ENCODE measurements at places on chromosomes 5 and 9.
A peak's percentile ranks its signal among the peaks of the same experiment; 100 is the strongest.

- peak; percentile 52 for DNase-seq
These were observed 132.4 kb upstream of the EPB41L4A start for GRCh38 chr5:112551419-112552032.

DNA sequence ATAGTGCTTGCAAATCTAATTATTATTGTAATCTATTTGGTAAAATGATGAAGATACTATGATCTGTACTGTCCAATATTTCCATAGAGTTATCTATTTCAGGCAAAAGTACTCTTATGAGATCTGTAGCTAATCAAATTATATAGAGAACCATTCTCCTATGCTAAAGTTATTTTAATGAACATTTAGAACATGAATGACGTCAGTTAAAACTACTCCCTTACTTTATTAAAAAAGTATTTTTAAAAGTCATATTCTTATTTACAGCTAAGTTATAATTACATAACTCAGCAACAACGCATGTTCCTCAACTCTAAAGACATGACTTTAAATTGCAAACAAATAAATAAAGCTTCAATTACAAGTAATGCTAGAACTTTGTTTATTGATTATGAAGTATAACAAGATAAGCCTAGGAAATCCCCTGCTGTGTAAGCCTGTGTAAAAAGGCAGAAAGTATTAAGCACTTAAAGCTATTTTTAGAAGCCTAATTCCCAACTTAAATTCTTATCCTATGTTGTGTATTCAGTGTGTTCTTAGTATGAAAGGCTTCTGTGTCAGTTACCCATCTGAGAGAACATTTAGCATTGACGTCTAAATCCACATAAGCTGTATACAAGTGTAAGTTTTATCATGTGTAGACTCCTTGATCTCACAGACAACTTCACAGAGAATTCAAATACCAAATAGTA is 285.7 kb downstream of the HCN1 start:
- DNase-seq, result no peak

- no peak for DNase-seq
These were observed 42.6 kb downstream of the NACC2 start for GRCh38 chr9:136052472-136052880.

DNA sequence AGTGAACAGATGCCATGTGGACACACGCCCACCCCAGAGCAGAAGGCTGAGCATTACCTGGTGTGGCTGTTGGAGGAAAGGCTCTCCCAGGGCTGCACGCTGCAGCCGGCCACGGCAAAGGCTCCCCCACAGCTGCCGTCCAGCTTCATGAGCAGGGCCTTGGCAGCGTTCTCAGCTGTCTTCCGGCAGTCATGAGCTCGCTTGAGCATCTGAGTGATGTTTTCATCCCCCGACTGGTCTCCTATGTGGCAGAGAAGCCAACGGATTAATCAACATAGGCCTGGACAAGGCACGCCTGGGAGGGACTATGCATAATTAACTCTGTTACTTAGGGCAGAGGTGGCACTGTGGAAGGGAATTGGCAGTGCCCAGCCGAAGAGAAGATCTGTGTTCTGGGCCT is 87.3 kb downstream of the DCP2 start:
- DNase-seq, result no peak

- no peak for DNase-seq
These were observed 179.5 kb downstream of the KIF4B start for GRCh38 chr5:155193029-155193428.

- no peak for DNase-seq
These were observed 77.8 kb upstream of the TARS1 start for GRCh38 chr5:33362915-33363314.

GRCh38 chr5:111153483-111153882 is 61.3 kb downstream of the WDR36 start:
- no peak for DNase-seq

- no peak for DNase-seq
These were observed 99.7 kb downstream of the GOLPH3 start for GRCh38 chr5:32074401-32074800.

DNA sequence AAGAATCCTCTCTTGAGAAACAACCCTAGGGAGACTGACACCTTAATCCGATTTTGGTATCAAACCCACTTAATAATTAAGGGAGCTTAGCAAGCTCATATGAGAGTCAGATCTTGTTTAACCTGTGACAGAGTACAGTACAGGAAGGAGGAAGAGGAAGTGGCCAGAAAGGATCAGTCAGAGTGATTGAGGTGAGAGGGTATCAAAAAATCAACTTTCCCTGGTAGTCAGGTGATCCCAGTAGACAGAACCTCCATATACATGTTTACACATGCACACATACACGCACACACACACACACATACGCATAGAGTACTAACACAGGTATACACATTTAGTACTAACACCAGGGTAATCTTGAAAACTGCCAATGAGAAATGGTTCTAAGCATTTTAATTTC is 56.8 kb downstream of the GLIS3 start:
- no peak for DNase-seq

- no peak for DNase-seq
These were observed 57.8 kb downstream of the ZNF462 start for GRCh38 chr9:106920701-106921283.

- DNase-seq, result no peak
These were observed 11.5 kb downstream of the GFPT2 start for GRCh38 chr5:180341595-180341994.

- no peak for DNase-seq
These were observed 514.2 kb downstream of the RAB3C start for GRCh38 chr5:59097116-59097515.

- DNase-seq, result no peak
These were observed 20.5 kb downstream of the ZNF131 start for GRCh38 chr5:43141211-43141610.
